ENCODE measurements at places on chromosomes 2 and 18.

DNA sequence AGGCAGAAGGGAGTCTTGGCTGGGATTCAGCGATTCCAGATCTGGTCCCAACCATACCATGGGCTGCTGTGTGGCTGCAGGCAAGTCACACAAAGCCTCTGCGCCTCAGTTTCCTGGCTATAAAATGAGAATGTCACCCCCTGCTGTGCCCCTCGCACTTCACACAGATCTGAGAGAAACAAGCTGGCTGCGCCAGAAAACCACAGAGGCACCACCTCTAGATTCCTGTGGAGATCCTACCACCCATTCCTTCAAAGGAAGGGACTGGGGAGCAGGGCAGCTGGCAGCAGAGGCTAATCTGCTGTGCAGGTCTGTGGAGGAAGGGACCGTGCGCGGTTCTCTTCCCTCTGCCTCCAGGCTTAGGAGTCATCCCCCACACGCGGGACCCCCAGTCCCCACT is 19.8 kb downstream of the NEURL3 start:
- peaks cover 7% of the 10 kb centered on the region for H3K4me1 ChIP-seq
- H3K4me3 ChIP-seq: peak overlapping the region; percentile 57
- no peaks in the 10 kb centered on the region for H3K36me3 ChIP-seq
- no peaks in the 10 kb centered on the region for H3K27me3 ChIP-seq
- DNase-seq: no peak
- H3K27ac ChIP-seq: peak overlapping the region; percentile 92

- DNase-seq: no peak
- H3K27me3 ChIP-seq: peaks cover 11% of the 10 kb centered on the region
- peaks cover 16% of the 10 kb centered on the region for H3K4me1 ChIP-seq
- H3K36me3 ChIP-seq: no peaks in the 10 kb centered on the region
- no peak overlapping the region for H3K4me3 ChIP-seq
These were observed 9.1 kb upstream of the MYO5B start for GRCh38 chr18:50203801-50204604.

DNA sequence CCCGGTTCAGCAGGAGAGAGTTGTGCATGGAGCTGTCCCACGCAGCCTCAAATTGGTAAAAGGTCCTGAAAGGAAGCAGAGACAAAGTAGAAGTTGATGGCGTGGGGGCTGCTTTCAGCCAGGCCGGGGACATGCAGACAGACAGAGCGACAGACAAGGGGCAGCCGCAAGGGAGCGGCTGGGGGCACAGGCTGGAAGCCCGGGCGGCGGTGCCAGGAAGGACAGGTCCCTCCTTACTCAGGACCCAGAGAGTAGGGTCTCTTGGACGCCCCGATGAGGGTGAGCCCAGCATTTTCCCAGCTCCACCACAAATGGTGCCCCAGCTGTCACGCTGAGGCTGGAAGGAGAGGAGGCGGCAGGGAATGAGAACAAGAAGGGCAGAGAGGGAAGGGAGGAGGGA is 35.2 kb downstream of the AQP12A start:
- H3K4me3 ChIP-seq: no peak overlapping the region
- H3K27me3 ChIP-seq: no peaks in the 10 kb centered on the region
- no peak for DNase-seq
- H3K4me1 ChIP-seq: peaks cover 9% of the 10 kb centered on the region
- H3K36me3 ChIP-seq: no peaks in the 10 kb centered on the region

DNA sequence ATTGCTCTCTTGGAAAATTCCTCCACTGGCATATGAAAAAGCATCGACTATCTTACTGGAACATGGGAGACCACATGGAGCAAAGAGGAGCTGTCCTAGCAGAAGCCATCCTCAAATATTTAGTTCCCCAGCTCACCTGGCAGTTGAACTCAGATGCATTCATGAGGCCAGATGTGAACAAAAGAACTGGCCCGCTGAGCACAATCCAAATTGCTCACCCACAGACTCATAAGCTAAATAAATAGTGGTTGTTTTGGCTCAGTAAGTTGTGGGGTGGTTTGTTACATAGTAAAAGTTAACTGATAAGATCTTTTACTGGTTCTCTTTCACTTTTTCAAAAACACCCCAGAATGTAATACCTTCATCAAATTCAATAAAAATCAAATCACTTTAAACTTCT is 108.6 kb upstream of the CWC22 start:
- H3K4me3 ChIP-seq: no peak overlapping the region
- H3K27ac ChIP-seq: no peak overlapping the region
- no peaks in the 10 kb centered on the region for H3K27me3 ChIP-seq
- no peak for DNase-seq
- H3K4me1 ChIP-seq: no peaks in the 10 kb centered on the region

DNA sequence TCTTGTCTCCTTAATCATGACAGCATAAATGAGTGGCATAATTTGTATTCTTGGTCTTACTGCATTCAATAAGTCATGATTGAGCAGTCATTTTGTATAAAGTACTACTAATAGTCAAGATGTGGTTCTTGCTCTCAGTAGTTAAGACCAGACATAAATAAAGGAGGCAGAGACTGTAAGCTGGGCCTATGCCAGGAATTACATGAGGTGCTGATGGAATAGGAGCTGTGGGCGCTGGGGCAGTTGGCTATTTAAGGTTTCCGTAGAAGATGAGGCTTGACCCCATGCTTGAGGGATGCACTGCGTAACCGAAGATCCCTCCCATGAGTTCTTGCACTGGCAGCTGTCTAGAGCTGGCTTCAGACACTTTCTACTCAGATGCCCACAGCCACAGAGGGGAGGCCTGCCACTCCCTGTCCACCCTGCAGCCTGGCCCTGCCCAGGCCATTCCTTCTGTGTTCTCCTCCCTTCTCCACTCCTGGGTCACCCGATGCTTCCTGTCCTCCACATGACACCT is 150.9 kb upstream of the REV1 start:
- no peak overlapping the region for H3K27ac ChIP-seq
- DNase-seq: no peak
- H3K27me3 ChIP-seq: no peaks in the 10 kb centered on the region
- H3K4me1 ChIP-seq: peaks cover 8% of the 10 kb centered on the region
- H3K4me3 ChIP-seq: no peak overlapping the region
- no peaks in the 10 kb centered on the region for H3K36me3 ChIP-seq

GRCh38 chr18:53756610-53756972 is 467.9 kb downstream of the MBD2 start:
- H3K27me3 ChIP-seq: no peaks in the 10 kb centered on the region
- H3K4me3 ChIP-seq: no peak overlapping the region
- peak overlapping the region; percentile 63 for H3K27ac ChIP-seq
- H3K36me3 ChIP-seq: no peaks in the 10 kb centered on the region
- no peak for DNase-seq

Measured in upper lobe of right lung (tissue), 1 donor.